ENCODE measurements at places on chromosomes 2 and 18.

DNA sequence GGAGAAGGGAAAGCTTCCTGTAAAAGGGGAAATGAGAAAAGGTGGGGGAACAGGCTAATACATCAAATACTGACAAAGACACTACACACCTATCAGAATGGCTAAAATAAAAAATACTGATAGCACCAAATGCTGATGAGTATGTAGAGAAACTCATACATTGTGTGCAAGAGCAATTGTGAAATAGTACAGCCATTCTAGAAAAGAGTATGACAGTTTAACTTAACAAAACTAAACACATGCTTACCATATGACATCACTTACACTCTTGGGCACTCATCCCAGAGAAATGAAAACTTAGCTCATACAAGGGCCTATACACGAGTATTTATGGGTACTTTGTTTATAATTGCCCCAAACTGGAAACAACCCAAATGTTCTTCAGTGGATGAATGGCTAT lies 53.4 kb downstream of the ZNF638 start:
- peak; percentile 63 for DNase-seq

- no peak for DNase-seq
Measured at GRCh38 chr2:126761981-126762878, 106.3 kb downstream of the GYPC start.

DNA sequence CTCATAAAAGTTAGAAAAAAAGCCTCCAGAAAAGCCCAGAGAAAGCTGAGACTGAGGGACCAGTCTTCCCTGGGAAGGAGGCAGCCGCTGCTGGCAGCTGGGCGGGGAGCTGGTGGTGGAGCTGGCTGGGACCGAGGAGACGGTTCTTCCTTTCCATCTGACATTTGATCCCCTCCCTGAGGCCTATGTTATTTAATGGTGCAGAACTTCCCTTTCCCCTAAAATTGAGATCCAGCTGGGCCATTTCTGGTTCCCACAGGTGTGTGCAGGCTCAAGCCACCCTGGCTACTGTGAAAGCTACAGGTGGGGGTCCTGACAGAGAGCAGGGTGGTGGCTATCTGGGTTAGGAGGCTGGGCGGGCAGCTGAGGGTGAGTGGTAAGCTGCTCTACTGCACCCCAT lies 81.5 kb upstream of the FZD7 start:
- DNase-seq = no peak

GRCh38 chr2:75077909-75078308 lies 119.5 kb downstream of the POLE4 start:
- no peak for DNase-seq

GRCh38 chr2:136332436-136333095 lies 214.6 kb upstream of the CXCR4 start:
- DNase-seq = no peak

DNA sequence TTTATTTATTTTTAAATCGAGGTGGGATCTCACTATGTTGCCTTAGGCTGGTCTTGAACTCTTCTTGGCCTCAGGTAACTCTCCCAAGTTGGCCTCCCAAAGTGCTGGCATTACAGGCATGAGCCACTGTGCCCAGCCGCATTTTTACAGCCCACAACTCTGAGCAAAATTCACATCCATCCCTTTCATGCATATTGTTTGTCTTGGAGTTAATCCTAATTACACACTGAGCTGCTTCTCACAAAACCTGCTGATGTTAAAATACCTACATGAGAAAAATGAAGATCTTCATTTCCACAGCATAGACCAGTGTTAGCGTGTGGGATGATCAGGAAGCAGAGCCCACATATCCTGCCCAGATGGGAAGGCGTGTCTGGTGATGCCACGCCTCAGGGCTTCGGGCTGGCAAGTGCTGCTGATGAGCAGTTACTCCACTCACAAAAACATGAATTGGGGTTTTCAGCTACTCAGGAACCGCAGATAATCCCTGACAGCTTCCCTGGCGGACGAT lies 14.6 kb downstream of the ITGB1BP1 start:
- DNase-seq = peak; percentile 87

GRCh38 chr2:72757177-72757775 lies 68.6 kb downstream of the EXOC6B start:
- peak; percentile 51 for DNase-seq

- DNase-seq = no peak
Measured at GRCh38 chr2:742221-742620, 65.0 kb upstream of the TMEM18 start.

DNA sequence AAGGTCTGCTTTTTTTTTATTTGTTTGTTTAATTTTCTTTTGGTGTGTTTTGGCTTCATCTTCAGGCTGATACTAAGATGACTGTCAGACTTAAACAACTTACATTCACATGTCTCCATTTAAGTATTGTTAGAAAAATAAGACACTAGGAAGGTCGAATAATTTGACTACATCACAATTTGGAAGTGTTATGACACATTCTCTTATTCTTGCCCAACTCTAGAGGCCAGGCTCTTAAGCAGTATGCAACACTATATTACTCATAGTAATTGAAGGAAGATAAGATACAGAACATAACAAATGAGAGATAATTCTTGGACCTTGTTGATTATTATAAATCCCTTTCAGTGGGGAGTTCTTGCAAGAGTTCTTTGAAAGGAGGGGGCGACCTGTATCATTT lies 295.3 kb upstream of the COL3A1 start:
- DNase-seq = peak; percentile 12

DNA sequence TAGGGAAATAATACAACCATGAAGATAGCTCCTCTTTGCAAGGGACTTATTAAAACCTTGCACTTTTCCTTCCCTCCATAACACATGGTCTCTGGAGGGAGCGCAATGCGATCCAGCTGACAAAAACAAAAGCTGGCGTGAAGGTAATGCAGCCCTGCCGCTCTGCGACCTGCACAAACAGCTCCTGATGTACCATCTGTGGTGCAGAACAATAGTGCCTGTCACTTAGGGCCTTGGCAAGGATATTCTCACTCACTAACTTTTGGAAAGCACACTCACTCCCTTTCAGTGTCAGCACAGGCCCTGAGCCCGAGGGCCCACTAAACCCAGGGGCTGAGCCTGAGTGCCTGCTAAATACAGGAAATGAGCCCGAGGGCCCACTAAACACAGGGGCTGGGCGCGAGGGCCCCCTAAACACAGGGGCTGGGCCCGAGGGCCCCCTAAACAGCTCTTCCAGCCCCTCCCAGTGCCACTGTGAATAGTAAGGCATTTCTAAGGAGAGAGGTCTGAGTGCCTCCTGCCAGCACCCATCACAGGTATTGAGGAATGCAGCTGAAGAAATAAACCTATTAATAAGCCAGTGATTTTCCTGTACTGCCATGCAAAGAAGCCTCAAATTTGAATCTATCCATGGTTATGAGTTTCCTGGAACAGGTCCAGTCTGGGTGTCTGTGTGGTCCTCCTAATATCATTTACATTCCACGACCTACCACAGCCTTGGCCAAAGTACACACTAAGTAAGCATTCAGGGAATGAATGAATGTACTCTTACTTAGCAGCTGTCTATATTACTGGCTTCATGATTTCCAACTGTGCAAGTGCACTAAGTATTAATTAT lies 9.3 kb downstream of the L3MBTL4 start:
- no peak for DNase-seq

Data from mammary epithelial cell (primary cell).